ENCODE measurements at places on chromosomes 2 and 18. TPM values are rescaled to one million over a fixed set of nuclear protein-coding genes. Genes with fewer than 3 reads are reported as not detected.

The MRPS9 gene
- total RNA-seq: 16.3 TPM

The C2orf80 gene
- total RNA-seq: not detected

GRCh38 chr18:71798986-71799673 lies 745.0 kb downstream of the CBLN2 start:
- DNase-seq: no peak

DNA sequence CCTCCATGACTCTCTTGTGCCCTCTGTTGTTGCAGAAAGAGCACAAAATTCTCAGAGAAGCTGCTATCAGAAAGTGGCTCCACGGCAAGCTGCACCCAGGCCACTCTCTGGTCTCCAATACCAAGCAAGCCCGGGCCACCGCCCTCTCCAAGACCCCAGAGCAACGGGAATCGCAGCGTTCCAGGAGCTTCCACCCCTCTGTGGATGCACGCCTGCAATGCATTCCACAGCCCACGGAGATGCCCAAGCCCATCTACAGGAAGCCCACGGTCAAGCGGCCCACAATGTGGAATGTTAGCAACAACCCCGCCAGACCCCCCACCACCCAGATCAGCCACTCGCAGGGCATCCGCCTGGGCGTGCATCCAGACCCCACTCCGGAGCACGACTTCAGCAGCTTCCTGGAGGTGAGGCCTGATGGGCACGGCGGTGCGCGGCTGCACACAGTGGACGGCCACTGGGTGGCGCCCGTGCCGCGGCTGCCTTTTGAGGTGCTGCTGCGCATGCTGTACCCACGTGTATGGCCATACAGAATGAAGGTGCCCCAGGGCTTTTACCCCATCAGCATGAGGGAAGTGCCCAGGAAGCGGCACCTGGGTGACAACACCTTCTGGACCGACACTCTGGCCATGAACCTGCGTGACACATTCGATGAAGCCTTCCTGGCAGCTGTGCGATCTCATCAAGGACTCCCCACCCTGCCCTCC lies 6.3 kb downstream of the ANKRD53 start:
- DNase-seq: peak; percentile 75

The RALBP1 gene
- total RNA-seq: 63.3 TPM

DNA sequence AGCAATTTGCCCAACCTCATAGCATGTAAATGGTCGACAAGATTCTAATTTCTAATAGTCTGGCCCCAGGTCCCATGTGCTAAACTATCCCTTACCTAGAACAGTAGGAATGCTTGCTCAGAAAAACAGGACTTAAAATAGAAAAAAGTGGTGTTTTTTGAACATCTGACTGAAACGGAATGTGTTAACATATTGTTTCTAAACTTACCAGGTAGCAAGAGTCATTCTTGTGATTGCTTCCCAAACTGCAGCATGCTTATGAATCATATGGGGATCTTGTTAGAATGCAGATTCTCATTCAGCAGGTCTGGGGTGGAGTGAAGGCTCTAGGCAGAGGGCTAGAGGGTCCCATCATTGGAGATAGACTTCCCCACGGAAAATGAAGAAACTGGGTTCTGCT lies 5.8 kb upstream of the SLC20A1 start:
- no peak for DNase-seq

DNA sequence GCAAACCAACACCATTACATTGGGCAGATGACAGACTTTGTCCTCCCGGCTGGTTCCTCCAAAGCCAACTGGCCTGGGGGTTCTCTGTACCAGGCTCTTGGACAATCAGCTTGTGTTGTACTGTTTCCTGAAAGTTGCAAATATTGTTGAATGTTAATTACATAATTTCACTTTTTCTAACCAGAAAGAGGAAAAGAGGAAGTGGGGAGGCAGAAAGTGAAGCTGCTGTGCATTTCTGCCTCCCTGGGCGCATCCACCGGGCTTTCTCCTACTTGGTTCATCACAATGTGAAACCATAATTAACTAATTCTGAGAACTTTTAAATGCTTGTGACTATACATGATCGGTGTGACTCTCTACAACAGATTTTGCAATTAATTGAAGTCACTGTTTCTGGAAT lies 10.1 kb downstream of the TWIST2 start:
- no peak for DNase-seq

The LRRFIP1 gene
- total RNA-seq: 89.3 TPM

DNA sequence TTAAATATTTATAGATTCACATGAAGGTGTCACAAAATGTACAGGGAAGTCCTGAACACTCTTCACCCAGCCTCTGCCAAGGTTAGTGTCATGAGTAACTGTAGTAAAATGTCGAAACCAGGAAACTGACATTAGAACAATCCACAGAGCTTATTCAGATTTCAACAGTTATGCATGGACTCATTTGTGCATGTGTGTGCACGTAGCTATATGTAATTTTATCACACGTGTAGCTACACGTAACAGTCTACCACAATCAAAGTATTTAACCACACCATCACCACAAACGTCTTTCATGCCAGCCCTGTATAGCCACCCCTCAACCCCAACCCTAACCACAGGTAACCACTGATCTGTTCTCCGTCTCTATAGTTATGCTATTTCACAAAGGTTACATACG lies 211.7 kb upstream of the REV1 start:
- DNase-seq: no peak

GRCh38 chr18:58779529-58779928 lies 85.1 kb upstream of the ZNF532 start:
- no peak for DNase-seq

GRCh38 chr18:68841301-68841700 lies 43.4 kb downstream of the CCDC102B start:
- no peak for DNase-seq

DNA sequence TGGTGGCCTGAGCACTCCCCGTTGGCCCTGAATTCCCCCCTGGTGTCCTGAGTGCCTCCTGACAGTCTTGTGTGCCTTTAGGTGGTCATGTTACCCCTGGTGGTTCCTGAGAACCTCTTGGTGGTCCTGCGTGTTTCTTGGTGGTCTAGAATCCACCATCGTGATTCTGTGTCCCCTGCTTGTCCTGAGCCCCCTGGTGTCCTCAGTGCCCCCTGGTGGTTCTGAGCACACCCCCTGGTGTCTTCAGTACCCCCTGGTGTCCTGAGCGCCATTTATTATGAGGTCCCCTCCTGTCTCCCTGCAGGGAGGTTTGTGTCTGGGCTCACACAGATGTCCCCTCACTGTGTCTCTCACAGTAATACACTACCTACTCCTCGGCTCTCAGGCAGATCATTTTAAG lies 61.3 kb upstream of the MAL start:
- DNase-seq: no peak

The FNDC4 gene
- total RNA-seq: 10.9 TPM

DNA sequence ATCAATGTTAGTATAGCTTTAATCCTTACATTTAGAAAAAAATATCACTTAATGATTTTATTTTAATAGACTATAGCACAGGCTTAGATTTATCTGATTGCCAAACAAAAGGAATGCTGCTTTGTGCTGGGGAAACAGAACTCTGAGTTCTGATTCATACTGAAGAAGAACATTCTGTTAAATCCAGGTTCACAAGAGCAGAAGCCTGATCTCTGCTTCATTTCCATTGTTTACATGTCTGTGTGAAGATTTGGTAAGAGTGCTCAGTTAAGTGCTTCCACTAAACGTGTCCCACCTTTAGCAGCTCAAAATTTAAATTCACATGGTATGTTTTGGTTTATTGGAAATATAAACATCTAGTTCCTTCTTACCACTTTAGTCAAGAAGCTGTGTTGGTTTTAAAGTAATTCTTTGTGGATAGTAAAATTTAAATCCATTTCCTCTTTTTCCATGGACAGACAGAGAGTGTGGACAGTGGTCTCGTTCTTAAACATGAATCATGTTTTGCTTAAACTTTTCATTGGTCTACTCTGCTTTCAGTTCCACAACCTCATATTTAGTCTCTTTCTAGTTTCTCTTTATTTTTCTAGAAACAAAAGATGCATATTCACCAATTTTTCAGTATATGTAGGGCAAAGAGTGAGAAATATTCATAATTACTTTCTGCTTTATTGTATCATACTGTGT lies 59.1 kb downstream of the NYAP2 start:
- no peak for DNase-seq

DNA sequence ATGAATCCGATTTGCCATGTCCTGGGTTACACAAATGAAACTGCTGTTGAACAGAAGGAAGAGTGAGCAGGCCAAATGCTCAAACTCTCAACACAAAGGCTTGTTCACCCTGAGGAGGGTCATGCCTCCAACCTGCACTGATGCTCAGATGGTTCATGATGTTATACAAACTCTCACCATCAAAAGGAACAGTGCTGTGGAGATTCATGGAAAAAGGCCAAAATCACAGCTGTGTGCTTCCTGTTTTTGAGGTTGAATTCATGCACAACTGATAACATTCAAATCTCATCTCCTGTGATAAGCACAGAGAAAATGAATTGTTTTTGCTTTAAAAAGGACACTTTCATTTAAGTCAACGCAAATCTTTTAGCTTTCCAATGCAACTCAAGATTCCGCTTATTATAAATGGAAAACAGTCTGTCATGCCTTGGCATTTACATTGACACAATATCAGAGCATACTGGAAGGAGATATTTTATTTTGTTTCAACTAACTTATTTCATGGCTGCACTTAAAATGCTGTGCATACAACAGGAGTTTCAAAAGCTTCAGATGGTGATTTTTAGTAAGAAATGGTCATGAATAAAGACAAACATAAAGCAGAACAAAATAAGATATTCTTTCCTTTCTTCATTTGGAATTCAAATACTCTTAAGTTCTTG lies 22.2 kb upstream of the TTN start:
- DNase-seq: peak; percentile 76

- DNase-seq: no peak
Measured at GRCh38 chr18:76621226-76621625, 126.2 kb upstream of the ZNF516 start.

The PTPRN gene
- total RNA-seq: not detected

The TNFRSF11A gene
- 18.7 TPM for total RNA-seq

DNA sequence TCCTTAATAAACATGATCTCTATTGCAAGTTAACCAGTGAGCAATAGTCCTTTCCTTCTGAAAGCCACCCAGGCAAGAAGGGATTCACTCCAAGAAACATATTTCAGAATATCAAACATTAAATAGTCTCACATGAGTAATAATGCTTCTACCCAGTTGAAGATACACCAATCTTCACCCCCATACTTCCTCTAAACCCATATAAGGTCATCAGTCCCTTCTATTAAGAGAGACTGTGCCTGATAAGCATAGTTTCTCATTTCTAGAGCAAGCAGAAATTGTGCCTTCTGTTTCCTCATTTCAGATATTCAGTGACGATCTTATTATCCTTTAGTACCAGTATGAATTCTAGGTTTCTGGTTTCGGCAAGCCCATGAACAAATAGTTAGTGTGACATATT lies 64.6 kb downstream of the DSEL start:
- no peak for DNase-seq

DNA sequence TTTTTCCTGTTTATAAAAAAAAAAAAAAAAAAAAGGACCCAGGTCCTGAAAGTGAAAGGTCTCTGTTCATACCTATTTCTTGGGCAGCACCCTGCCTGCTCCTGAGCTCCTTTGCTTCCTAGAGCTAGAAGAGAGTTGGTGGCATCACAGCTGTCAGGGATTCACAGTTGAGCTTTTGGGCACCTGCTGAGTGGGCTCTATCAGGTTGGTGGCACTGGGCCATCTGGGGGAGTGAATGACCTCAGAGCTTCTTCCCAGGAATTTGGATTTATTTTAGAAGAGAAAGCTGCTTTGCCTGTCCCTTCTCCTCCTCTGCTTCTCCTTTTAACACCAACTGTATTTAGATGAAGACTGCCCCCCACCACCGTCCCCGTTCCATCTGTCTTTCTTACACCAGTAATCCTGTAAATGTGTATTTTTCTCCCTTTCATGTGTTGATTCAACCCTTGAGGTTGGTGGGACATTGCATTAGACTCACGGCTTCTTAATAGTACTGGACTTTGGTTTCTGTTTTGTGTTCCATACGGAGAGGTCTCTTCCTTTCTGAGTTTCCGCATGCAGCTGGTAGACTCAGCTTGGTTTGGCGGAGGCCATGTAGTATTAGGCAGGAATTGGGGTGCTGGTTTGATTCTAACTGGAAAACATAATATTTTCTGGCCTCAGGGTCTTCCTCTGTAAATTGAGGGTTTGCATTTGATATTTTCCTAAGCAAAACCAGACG lies 7.6 kb upstream of the MGAT5 start:
- DNase-seq: no peak

Data from lung microvascular endothelial cell (primary cell).